Panc1 (cell line): ENCODE measurements at places on chromosomes 5 and 9. TPM values are rescaled to one million over a fixed set of nuclear protein-coding genes. Genes with fewer than 3 reads are reported as not detected.

Gene MCC
- 0.41 TPM for total RNA-seq

Gene SYK
- 0.28 TPM for total RNA-seq

Gene C9
- 0.05 TPM for total RNA-seq

Gene TICAM2
- 1.6 TPM for total RNA-seq

Gene REEP2
- total RNA-seq, result 6.5 TPM

Gene SLCO6A1
- not detected for total RNA-seq

Gene PTCH1
- total RNA-seq, result 6.6 TPM

Gene LCP2
- total RNA-seq, result 0.36 TPM

Gene SCGB3A1
- not detected for total RNA-seq
